Omental fat pad (tissue), 4 donors: ENCODE measurements at places on chromosomes 3 and 15.

DNA sequence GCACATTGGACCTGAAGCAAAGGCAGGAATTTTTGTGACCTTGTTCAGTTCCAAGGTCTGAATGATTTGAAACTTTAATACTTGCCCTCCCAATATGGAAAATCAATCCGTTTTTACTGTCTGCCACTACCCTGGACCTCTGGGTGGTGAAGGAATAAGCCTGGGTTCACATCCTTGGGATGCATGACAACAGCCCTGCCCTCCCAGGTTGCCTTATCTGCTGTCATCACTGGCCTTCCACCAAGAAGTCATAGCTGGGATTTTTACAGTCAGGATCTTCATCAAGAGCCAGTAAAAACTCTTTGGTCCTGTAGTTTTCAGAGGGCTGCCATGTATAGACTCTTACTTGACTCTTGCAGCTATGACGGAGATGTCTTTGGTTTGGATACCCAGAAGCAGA is 128.6 kb downstream of the MYLK start:
- no peak for DNase-seq

GRCh38 chr3:66472313-66473134 is 28.3 kb downstream of the LRIG1 start:
- DNase-seq: no peak

- no peak for DNase-seq
Observed at GRCh38 chr3:20125897-20126296, 60.1 kb downstream of the SGO1 start.

- no peak for DNase-seq
Observed at GRCh38 chr15:81896356-81896755, 149.5 kb downstream of the MEX3B start.

DNA sequence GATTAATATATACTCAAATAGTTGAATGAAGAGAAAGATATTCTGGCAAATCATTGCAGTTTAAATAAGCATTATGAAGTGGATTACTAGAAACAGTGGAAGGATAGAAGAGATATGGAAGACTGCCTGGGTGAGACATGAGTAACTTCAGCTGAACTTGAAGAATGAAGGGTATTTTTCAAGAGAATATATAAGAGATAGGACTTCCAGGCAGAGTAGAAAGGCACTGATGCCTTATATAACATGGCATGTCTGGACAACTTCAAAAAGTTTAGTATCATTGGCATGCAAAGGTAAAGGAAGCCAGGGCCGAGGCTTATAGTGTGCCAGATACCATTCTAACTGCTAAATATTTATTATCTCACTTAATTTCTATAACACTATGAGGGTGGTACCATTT is 126.5 kb upstream of the SLC7A14 start:
- DNase-seq: no peak

DNA sequence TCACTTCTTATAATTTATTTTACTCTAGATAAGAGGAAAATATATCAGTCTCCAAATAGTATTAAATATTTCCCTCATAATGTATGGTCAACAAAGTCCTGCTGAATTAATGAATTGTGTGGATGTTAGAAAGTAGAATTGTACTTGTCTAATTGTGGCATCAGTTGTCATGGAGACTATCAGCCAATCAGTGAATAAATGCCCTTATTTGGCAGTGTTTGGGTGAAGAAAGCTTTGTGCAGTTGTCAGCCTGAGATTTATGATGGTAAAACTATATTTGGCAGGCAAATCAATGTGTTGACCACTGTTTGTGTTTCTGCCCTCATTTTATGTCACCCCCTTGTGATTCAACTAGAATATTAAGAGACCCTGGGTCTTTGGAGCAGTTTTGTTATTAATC is 293.6 kb upstream of the MDFIC2 start:
- no peak for DNase-seq

- DNase-seq: no peak
Observed at GRCh38 chr3:4823986-4824925, 155.0 kb upstream of the BHLHE40 start.

DNA sequence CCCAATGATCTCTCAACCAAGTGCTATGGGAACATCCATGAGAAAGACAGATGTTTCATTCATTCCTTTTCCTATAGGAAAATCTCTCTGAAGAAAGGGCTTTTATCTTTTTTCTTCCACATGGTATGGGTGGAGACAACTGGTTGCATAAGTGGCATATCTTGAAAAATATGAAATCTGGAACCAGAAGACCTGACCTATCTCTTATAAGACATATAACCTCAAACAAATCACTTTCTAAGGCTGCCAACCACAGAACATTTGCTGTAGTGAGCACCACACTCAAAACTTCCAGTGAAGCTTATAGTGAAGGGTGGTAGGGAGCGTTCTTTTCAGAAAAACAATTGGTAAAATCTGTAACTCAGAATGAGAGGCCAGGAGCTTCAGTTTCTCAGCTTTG is 58.5 kb downstream of the SHQ1 start:
- DNase-seq: no peak

DNA sequence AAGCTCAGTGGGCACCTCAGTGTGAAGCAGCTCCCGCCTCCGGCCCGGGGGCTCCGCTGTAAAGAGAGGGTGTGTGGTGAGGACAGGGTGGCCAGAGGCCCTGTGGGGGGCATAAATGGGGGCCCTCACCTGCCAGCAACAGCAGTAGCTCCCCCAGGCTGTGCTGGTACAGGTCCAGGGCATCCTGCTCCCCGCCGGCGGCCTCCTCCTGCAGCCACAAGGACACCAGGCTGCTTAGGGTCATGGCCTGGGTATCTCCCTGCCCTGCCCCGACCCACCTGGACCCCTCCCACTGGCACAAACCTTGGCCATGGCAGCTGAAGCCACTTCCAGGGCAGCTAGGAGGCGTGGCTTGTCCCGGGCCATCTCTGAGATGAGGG is 4.8 kb downstream of the ULK3 start:
- no peak for DNase-seq

- no peak for DNase-seq
Observed at GRCh38 chr3:178479860-178480259, 56.4 kb upstream of the KCNMB2 start.

- DNase-seq: no peak
Observed at GRCh38 chr3:173921732-173922131, 524.2 kb downstream of the NLGN1 start.

GRCh38 chr15:66105286-66106265 is 148.0 kb downstream of the MEGF11 start:
- no peak for DNase-seq

DNA sequence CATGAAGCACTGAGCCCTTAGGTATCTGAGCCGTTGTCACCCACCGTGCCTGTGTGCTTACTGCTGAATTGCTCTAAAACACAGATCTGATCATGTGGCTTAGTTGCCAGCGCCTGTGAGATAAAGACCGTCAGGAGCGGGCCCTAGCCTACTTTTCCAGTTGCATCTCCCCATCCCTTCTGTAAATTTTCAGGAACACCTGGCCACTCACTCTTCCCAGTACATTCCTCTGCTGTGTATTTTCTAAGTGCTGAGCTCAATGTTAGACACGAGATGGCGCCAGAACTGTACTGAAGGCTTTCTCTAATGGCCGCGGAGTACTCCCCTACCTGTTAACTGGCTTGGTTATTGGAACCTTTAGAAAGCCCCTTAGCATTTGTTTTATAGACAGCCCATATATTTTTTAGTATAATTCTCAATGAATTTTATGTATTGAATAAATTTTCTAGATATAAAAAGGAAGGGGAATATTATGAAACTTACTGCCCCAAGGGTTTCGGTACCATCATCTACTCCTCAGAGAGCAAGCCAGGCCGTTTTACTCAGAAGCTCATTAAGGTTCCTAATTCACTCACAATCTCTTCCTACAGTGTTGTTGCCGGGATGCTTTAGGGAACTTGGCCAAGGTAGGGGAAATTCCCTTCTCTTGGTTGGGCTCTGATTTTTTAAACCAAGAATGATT is 16.7 kb upstream of the WNT7A start:
- no peak for DNase-seq

DNA sequence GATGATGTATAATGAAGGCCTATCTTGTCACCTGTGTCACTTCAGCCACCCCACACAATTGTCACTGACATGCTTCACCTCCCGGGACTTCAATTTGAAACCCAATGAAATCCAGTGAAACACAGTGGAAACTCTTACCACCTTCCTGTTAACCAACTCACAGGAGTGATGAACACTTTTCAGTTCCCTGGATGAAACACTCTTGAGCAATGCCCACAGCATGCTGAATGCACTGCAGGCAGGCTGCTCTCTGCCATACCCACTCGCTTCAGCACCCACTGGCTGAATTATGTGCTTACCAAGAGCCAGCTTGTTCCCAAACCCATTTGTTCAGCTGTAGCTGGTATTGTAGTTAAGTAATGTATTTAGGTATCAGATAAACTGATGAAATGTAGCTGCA is 47.0 kb downstream of the MAP2K1 start:
- no peak for DNase-seq

- no peak for DNase-seq
Observed at GRCh38 chr15:73500696-73501095, 57.7 kb downstream of the REC114 start.

DNA sequence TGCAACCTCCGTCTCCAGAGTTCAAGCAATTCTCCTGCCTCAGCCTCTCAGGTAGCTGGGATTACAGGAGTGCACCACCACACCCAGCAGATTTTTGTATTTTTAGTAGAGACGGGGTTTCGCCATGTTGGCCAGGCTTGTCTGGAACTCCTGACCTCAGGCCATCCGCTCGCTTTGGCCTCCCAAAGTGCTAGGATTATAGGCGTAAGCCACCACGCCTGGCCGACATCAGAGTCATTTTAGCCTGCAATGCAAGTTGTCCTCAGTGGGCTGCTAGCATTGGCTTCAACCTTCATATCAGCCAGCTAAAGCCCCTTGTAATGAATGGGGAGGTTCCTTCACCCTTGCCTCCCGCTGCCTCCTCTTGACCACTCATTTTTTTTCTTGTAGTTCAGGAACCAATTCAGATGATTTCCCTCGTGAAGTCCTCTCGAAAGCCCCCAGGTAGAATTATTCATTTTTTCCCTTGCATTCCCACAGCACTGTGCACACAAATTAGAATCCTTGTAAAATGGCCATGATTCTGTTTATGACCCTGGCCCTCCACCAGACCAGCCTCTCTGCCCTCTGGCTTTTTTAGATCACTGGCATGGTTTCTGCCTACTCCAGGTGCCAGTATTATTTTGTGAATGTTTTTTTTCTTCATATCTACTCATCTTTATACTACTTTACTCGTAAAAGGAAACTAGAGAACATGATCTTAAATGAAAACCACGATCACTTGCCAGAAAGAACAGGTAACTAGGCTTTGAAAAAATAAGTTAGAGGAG is 29.1 kb downstream of the FLNB start:
- DNase-seq: no peak

DNA sequence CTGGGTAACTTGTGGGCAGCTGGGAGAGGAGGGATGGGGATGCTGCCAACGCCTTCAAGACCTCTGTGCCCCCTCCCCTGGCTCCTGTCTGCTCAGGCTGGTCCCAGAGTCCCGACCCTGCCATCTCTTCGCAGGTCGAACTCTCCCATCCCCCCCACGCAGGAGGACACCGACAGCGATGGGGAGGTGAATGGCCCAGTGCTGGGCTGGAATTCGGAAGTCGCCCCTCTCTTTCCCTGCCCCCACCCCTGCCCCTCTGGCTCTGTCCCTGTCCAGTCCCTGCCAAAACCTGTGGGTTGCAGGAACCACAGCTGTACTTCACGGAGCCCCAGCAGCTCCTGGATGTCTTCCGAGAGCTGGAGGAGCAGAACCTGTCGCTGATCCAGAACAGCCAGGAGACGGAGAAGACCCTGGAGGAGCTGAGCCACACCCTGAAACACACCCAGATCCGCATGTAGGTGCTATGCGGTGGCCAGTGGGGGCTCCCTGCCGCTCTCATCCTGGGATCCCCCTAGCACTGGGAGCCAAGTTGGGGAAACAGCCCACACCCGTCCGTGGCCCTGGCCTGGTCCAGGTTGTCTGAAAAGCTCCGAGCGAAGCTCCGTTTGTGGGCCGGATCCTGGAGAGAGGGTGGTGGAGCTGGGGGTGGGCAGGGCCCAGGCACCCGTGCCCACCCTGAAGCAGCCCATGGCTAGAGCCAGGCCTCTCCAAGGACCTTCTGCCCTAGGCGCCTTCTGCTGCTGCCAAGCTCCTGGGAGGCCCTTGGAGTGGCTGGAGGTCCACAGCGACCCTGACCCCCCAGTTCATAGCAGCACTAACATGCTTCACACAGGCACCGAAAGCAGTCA is 28.7 kb downstream of the CFAP100 start:
- no peak for DNase-seq

DNA sequence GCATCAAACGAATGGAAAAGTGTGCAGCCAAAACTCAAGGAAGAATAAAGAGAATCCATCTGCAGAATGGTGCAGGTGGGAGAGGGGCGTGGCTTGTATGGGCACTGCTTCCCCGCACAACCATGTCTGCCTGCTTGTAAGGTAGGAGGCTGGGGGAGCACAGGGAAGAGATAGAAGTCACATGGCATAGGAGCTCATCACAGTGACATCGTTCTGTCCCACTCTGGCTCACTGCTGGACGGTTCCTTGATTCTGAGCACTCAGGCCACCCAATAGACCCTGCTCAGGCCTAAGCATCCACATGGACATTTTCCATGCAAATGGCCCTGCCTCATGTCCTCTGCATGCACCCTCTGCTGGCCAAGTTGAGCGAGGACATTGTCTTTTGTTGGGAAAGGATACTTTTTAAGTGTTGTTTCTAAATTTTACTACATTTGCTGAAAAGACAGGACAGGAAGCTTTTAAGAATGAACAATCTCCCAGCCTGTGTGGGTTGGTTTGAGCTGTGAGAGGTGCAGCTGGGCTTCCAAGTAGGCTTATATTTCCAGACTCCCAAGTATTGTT is 3.1 kb downstream of the MYLK start:
- no peak for DNase-seq

DNA sequence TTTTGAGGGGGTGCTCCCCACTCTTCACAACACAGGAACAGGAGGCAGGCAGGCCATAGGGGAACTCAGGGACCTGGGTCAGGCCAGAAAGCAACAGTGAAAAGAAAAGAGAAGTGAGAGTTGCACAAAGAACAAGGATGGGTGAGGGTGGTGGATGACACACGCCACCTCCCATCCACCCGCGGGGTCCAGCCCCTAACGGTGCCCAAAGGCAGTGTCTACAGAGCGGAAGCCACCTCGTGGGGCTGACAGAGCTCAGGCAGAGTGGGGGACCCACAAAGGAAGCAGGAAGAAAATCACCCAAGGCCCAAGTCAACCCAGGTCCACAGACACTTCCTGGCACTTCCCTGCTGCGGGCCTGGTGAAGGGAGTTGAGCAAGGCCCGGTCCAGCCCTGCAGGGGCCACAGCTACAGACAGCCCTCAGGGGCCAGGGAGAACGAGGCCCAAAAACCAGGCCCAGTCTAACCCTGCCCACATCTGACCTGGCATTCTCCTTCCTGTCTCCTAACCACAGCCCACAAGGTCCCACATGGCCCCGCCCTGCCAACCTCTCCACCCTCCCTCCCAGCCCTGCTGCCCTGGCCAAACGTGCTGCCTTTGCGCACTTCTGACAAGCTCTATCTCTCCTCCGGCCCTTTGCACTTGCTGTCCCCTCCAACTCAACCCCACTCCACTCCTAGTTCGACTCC is 5.9 kb downstream of the NUP210 start:
- DNase-seq: no peak

DNA sequence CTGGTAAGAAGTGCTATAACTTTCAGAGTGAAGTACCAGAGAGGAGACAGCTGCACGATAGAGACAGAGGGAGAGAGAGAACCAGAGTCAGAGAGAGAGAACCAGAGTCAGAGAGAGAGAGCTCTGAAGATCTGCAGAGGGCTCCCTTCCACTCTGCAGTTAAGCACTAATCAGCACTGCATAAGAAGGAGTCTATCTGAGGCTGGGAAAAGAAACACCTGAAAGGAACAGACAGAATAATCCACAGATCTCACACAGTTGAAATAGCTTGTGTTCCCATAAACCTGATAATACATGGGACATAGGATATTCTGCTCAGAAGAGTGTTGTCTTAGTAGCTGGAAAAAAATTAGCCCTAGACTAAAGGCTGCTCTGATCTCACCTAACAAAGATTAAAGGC is 87.6 kb downstream of the CFAP44 start:
- no peak for DNase-seq
